Activated naive CD8-positive, alpha-beta T cell treated with anti-CD3 and anti-CD28 coated beads for 36 hours (primary cell): ENCODE measurements at places on chromosomes 5 and 9. TPM values are rescaled to one million over a fixed set of nuclear protein-coding genes. Genes with fewer than 3 reads are reported as not detected.

The ABO gene
- total RNA-seq = not detected

- H3K4me1 ChIP-seq = peaks cover 1% of the 10 kb centered on the region
- peaks cover 13% of the 10 kb centered on the region for H3K36me3 ChIP-seq
- no peaks in the 10 kb centered on the region for H3K27me3 ChIP-seq
- H3K27ac ChIP-seq = no peak overlapping the region
- DNase-seq = no peak
Observed at GRCh38 chr9:112505086-112505485, 18.5 kb downstream of the KIAA1958 start.

- no peaks in the 10 kb centered on the region for H3K4me1 ChIP-seq
- no peak overlapping the region for H3K27ac ChIP-seq
- H3K4me3 ChIP-seq = no peak overlapping the region
- no peaks in the 10 kb centered on the region for H3K27me3 ChIP-seq
- no peaks in the 10 kb centered on the region for H3K36me3 ChIP-seq
Observed at GRCh38 chr5:99553211-99553810, 624.5 kb upstream of the CHD1 start.

The ZDHHC11 gene
- total RNA-seq = 5.5 TPM

The CNTNAP3B gene
- not detected for total RNA-seq

- peaks cover 1% of the 10 kb centered on the region for H3K4me1 ChIP-seq
- H3K4me3 ChIP-seq = no peak overlapping the region
- no peak overlapping the region for H3K27ac ChIP-seq
Observed at GRCh38 chr9:134172198-134173126, 8.1 kb upstream of the RNU6ATAC start.

- no peak for DNase-seq
- no peaks in the 10 kb centered on the region for H3K4me1 ChIP-seq
- no peaks in the 10 kb centered on the region for H3K36me3 ChIP-seq
- no peak overlapping the region for H3K27ac ChIP-seq
Observed at GRCh38 chr5:63154476-63155309, 576.1 kb downstream of the LRRC70 start.

The DAB2 gene
- 0.28 TPM for total RNA-seq

The GPX8 gene
- not detected for total RNA-seq

DNA sequence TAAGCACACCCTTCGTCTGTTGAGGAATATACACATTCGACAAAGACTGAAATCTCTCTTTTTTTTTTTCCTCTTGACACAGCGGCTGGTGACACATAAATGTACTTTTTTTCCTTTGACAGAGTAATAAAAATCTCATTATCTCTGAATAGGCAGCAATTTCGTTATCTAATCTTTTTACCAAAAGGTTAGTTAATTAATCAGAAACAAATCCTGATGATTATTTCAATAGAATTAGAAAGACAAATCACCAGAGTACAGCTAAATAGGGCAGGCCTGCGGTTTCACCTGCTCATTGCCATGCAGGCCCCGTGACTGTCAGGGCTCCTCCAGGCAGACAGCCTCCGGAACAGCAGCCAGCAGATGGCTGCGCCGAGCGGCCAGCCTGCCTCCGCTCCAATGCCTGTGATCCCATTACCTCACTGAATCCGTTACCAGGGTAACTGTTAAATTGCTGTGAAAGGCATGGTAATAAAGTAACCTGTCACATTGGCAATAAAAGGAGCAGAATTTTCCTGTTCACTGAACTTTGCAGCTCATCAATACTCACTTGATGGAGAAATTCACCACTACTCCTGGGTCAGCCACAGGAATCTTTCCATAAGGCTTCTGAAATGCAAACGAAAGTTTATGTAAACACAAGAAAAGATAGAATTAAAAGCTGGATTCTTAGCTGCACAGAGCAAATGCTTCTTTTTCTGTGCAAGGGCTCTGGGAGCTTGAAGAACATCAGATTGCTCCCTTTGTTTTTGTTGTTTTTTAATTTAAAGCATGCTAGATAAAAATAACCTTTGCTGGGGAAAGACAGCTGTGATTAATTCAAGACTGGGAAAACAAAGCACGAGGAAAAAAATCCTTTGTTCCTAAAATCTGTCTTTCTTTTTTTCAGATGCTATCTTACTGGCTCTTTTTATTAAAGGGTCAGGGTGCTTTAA lies 666.4 kb upstream of the ZNF608 start:
- DNase-seq = peak; percentile 1
- peaks cover 9% of the 10 kb centered on the region for H3K4me1 ChIP-seq
- H3K27ac ChIP-seq = no peak overlapping the region
- H3K4me3 ChIP-seq = no peak overlapping the region
- H3K36me3 ChIP-seq = no peaks in the 10 kb centered on the region

- H3K4me1 ChIP-seq = peaks cover under 1% of the 10 kb centered on the region
- peaks cover 6% of the 10 kb centered on the region for H3K27me3 ChIP-seq
- H3K36me3 ChIP-seq = no peaks in the 10 kb centered on the region
- no peak overlapping the region for H3K4me3 ChIP-seq
Observed at GRCh38 chr9:86655147-86655546, 292.2 kb downstream of the GAS1 start.

The MELK gene
- 46.9 TPM for total RNA-seq

The GARIN3 gene
- 0.47 TPM for total RNA-seq

GRCh38 chr9:104386013-104386412 lies 118.0 kb upstream of the OR13F1 start:
- H3K4me1 ChIP-seq = no peaks in the 10 kb centered on the region
- H3K36me3 ChIP-seq = no peaks in the 10 kb centered on the region
- H3K27ac ChIP-seq = no peak overlapping the region
- H3K27me3 ChIP-seq = no peaks in the 10 kb centered on the region
- no peak for DNase-seq
- no peak overlapping the region for H3K4me3 ChIP-seq

DNA sequence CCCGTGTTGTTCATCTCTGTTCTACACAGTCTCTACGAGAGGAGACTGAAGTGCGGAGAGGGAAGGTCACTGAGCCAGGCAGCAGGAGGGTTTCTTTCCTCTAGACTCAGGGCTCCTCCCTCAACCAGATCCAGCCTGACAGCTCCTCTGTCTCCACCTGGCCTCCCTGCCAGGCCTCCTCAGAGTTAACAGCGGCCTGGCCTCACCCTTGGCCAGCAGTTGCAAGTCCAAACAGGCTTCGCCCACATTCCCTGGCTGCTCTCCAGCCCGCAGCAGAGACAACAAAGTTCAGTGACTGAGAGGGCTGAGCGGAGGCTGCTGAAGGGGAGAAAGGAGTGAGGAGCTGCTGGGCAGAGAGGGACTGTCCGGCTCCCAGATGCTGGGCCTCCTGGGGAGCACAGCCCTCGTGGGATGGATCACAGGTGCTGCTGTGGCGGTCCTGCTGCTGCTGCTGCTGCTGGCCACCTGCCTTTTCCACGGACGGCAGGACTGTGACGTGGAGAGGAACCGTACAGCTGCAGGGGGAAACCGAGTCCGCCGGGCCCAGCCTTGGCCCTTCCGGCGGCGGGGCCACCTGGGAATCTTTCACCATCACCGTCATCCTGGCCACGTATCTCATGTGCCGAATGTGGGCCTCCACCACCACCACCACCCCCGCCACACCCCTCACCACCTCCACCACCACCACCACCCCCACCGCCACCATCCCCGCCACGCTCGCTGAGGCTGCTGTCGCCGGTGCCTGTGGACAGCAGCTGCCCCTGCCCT lies at the start of gene HRCT1:
Gene HRCT1 (plus strand): TSS at position 291 of the 768 bp plus-strand sequence. CDS start 86 bp downstream, at position 377.
- no peak for DNase-seq
- no peaks in the 10 kb centered on the region for H3K36me3 ChIP-seq
- H3K27me3 ChIP-seq = peaks cover 7% of the 10 kb centered on the region

The CCDC127 gene
- 5.3 TPM for total RNA-seq

The KIF12 gene
- not detected for total RNA-seq

DNA sequence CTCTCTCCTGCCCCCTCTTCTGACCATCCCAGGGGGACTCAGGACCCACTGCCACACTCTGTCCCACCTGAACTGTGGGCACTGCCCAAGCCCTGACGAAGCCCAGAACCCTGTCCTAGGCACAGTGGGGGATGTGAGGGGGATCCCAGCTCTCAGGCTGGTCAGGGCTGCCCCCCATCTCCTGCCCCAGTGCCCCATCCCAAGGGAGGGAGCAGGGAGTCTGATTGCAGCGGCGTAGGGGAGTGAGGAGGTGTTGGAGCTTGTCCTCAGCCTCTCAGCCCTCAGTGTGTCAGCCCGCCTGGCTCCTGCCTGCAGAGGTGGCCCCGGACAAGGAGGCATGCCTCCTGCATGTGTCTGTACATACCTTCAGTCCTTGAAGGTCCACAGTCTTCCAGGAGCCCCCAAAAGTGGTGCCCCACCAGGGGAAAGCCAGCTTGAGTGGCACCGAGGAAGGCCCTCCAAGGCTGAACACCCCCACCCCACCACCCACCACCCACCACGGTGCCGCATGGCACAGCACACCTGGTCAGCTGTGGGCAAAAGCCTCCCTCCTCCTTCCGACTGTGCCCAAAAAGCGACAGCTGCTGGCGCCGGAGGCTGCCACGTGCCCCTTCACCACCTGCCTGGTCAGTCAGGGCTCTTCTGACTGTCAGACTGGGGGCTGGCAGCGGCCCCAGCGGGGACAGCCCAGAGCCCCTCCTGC lies 930 bp downstream of the SARDH start:
- DNase-seq = no peak
- no peaks in the 10 kb centered on the region for H3K36me3 ChIP-seq

The IL9 gene
- not detected for total RNA-seq

The SYK gene
- 0.48 TPM for total RNA-seq

The PRRT1B gene
- not detected for total RNA-seq

DNA sequence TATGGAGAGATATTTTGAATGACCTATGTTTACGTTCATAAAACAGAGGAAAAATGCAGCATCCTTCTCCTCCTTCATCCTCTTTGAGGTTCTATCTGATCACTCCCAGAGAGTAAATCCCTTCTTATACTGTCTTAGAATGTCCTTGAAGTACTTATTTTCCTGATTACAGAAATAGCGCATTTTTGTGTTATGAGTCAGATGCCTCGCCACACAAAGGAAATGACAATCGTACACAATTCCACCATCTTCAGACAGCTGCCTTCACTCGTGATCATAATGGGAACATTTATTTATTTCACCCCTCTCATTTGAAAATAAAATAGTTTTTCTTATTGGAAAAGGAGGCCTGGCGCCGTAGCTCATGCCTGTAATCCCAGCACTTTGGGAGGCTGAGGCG lies 2.4 kb upstream of the GLT6D1 start:
- H3K27me3 ChIP-seq = peaks cover 18% of the 10 kb centered on the region
- H3K4me1 ChIP-seq = no peaks in the 10 kb centered on the region
- H3K4me3 ChIP-seq = no peak overlapping the region
- H3K27ac ChIP-seq = no peak overlapping the region
- no peaks in the 10 kb centered on the region for H3K36me3 ChIP-seq
- no peak for DNase-seq

DNA sequence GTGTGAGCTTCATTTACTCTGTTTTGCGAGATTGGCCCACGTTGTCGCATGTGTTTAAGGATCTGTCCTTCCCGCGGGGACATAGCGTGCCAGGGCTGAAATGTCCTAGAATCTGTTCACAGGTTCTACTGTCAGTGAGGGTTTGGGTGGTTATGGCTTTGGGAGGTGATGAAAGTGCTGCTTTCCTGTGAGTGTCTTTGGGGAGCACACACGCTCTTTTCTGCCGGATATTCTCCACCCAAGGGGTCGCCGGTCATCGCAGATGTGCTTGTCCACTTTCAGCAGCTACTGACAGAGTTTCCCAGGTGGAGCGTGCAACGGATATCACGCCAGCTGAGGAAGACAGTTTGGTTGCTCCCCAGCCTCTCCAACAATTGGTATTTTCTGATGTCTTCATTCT lies 32.1 kb downstream of the PROP1 start:
- peaks cover 8% of the 10 kb centered on the region for H3K4me1 ChIP-seq
- DNase-seq = no peak
- H3K27me3 ChIP-seq = no peaks in the 10 kb centered on the region
- no peak overlapping the region for H3K4me3 ChIP-seq
- no peak overlapping the region for H3K27ac ChIP-seq
- H3K36me3 ChIP-seq = no peaks in the 10 kb centered on the region

DNA sequence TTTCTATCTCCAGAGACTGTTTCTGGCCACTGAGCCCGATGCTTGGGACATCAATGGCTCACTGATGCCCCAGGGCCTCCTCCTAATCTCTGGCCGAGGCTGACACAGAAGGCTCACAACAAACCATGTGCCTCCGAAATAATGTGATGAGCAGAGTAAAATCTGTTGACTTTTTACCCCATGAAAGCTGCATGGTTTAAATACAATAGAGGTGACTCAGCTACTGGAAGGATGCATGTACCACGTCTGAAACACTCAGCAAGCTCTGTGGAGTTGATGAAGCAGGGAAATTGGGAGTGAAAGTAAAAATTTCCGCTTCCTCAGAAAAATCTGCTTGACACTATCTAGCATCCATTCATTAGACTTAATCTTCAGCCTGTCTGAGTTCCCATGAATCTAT lies 111.1 kb upstream of the EQTN start:
- no peak overlapping the region for H3K4me3 ChIP-seq
- DNase-seq = no peak
- H3K27ac ChIP-seq = no peak overlapping the region

GRCh38 chr9:71514344-71514975 lies 253.9 kb downstream of the CEMIP2 start:
- no peaks in the 10 kb centered on the region for H3K36me3 ChIP-seq
- H3K27ac ChIP-seq = no peak overlapping the region
- H3K4me3 ChIP-seq = no peak overlapping the region
- H3K4me1 ChIP-seq = no peaks in the 10 kb centered on the region

- DNase-seq = no peak
- H3K4me3 ChIP-seq = no peak overlapping the region
- no peak overlapping the region for H3K27ac ChIP-seq
- no peaks in the 10 kb centered on the region for H3K4me1 ChIP-seq
- no peaks in the 10 kb centered on the region for H3K27me3 ChIP-seq
Observed at GRCh38 chr9:24590432-24590831, 44.7 kb upstream of the IZUMO3 start.

DNA sequence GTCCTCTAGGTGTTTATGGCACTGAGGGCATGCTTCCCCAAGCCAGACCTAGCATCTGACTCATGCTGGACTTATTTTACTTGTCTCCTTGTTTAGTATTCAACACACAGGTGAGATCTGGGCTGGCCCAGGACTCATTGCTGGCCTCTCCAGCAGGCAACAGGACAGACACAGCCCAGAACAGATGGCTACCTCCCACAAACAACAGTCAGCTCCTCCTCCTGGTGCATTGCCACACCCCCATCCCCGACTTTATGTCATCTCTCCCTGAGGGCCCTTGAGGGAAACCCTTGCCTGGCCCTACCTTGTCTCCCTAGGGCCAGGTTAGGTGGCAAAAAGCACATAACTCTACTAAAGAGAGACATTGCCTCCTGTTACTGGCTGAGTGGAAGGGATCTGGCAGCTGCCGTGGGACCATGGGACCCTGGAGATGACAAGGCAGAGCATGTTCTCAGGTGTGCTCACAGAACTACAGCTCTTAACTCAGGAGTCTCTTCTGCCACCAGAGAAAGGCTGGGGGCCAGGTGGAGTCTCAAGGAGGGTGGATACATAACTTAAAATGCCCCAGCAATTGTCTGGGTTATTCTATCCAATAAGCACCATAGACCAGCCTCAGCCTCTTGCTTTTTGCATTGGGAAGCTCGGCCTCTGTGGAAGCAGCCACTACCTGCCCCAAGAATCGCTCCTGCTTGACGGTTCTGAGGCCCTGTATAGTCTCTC lies 2.3 kb downstream of the ACSL6 start:
- H3K27me3 ChIP-seq = peaks cover 36% of the 10 kb centered on the region
- no peak overlapping the region for H3K27ac ChIP-seq
- peaks cover 22% of the 10 kb centered on the region for H3K4me1 ChIP-seq
- DNase-seq = no peak
- H3K36me3 ChIP-seq = no peaks in the 10 kb centered on the region
